ENCODE measurements at places on chromosomes 11 and 22.

DNA sequence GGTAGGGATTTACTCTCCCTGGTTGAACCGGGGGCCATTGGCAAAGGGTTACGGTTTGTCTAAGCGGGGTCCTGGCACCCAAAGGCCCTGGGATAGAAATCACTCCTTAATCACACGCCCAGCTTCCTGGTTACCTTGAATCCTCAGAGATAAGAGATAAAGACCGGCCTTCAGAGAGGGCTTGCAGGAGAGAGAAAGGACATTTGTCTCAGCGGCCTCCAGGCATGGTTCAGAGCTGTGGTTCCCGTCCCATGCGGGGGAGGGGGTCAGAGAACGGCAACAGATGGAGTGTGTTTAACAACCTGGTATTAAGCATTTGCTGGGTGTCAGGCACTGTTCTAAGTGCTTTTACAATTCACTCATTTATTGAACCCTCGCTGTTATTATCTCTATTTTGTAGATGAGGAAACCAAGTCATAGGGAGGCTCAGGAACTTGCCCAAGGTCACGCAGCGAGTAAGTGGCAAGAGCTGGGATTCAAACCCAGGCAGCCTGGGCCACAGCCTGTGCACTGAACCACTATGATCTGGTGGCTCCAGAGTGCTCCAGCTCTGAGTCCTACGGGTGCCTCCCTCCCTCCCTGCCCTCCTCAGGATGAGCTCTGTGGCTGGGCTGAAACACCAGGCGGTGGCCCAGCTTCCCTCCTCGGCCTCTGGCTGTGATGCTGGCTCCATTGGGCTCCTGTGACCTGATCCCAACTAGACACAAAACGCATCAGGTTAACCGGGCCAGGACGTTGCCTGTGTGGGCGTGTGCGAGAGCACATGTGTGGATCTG is 18.6 kb downstream of the LRRC10B start:
- no peak for DNase-seq

GRCh38 chr11:106249617-106250239 is 172.3 kb downstream of the AASDHPPT start:
- no peak for DNase-seq

GRCh38 chr11:76785513-76785912 is 2.4 kb downstream of the TSKU start:
- no peak for DNase-seq

DNA sequence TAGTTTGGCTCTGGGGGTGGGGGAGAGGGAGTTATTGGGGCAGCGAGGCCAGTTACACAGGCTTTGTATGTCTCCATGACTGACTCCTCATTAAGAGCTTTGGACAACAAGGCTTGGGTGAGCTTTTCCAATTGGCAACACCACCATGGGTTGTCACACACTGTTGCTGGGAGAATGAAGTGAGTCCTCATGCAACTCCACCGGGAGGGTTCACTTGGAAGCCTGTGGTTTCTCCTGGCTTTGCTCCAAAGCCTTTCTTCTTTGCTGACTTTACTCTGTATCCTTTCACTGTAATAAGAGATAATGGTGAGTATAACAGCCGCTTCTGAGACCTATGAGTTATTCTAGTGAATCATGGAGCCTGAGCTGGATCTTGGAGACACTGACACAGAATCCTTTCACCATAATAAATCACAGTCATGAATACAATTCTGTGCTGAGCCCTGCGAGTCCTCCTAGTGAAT is 24.9 kb downstream of the EIF3F start:
- DNase-seq: no peak

DNA sequence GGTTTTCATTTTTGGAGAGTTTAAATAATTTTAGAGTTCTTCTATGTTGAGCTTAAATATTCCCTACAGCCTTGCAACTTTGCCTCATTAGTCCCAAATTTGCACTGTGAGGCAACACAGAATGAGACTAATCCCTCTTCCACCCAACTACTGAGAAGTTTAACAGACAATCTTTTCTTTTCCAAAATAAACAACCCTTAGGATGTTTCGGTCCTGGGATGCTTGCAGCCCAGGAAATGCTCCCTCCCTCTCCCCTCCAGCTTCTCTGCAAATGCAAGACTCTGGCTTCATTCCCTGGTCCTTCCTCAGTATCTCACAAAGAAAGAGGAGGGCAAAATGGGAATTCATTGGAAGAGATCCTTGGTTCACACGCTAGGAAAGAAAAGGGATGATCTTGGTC is 222.5 kb downstream of the ST3GAL4 start:
- no peak for DNase-seq

- DNase-seq: no peak
Measured at GRCh38 chr11:79090191-79090705, 350.6 kb downstream of the TENM4 start.

- no peak for DNase-seq
Measured at GRCh38 chr11:87215236-87215635, 177.5 kb downstream of the TMEM135 start.

DNA sequence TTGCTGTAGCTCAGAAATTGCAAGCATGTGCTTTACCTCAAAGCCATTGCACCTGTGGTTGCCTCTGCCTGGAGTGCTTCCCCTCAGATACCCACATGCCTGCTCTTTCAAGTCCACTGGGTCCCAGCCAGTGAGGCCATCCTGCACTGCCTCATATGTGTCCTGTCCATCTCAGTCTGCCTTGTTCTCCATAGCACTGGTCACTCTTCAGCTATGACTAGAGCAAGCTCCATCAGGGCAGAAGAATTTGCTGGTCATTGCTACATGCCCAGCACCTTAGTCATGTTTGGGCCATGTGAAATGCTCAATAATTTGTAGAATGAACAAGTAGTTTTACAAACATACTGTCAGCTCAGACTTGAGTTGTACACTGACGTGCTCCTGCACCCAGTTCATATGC is 64.4 kb upstream of the HORMAD2 start:
- no peak for DNase-seq

DNA sequence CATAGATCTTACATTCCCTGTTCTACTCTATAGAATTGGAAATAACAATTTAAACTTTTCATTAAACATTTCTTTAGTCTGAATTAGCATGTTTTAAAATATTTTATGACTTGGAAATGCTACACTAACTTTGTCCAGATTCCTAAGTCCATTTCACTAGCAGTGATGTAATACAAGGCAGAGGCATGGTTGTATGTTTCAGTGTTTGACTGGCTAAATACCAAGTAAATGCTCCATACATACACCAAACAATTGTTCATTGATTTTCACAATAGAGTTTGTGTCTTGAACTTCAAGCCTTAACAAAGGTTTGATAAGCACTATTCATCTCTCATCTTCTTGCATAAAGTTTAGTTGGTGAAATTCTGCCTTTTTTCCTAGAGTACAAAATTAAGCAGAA is 13.5 kb downstream of the ZBED5 start:
- DNase-seq: no peak

GRCh38 chr11:9756461-9756860 is 92.6 kb downstream of the SWAP70 start:
- no peak for DNase-seq

DNA sequence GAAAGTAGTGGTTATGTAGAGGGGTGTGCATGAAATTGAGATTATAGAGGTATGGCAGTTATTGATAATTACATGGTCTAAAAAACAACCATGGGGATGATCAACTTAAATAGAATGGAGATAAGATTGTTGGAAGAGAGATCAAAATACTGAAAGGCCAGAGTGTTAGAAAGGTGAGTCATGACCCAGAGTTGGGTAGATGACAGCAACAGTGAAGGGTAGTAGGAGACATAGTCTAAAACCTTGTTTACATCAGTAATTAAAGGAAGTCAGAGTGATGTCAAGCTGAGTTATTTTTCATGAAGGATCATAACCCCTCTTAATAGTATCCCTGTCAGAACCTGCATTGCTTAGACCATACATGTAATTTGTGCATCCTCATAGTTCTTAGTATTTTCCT is 110.9 kb downstream of the ELP4 start:
- no peak for DNase-seq

GRCh38 chr11:57792060-57792541 is 30.5 kb downstream of the CTNND1 start:
- DNase-seq: no peak

DNA sequence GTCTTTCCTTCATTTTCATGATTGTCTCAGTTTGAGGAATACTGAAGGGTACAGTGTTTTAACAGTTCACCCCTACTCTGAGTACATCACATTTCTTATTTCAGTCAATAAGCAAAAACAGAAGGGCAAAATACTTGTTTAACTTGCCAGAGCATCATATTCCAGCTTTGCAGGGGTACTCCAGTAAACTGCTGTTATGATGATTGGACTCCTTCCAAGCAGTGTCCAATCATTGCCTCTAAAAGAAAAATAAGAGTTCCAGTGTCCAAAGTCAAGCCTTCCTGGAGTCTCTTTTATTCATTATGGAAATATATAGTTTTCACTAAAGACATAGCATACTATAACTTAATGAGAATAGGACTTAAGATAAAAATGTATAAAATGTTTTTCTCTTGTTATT is 105.1 kb downstream of the FANCF start:
- DNase-seq: no peak

DNA sequence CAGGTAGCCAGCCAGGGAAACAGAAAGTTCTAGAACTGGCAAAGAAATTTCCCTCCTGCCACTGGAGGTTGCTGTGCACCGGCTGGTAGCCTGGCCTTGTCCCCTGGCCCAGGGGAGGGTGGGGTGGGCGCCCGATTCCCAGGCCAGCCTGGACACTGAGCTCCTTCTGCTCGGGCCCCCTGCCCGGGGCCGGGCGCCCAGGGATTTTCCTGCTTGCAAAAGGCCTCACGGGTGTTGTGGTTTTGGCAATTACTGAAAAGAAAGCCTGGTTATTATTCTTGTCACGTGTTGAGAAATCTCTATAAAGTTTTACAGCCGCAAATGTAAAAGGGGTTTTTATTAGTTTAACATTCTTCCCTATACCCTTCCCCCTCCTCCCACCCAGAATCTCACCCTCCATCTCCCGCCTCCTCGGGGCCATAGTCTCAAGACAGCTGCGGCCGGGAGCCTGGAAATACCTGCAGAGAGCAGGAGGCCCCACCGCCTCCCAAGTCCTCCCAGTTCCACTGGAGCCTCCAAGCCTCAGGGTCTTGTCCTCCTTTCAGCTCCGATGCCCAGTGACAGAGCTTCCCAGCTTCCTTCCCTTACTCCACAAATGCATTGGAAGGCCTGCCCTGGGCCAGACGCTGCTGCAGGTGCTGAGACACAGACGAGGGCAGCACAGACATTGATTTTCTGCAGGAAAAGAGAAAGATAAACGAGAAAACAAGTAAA is 1515.6 kb downstream of the TBC1D22A start:
- no peak for DNase-seq

DNA sequence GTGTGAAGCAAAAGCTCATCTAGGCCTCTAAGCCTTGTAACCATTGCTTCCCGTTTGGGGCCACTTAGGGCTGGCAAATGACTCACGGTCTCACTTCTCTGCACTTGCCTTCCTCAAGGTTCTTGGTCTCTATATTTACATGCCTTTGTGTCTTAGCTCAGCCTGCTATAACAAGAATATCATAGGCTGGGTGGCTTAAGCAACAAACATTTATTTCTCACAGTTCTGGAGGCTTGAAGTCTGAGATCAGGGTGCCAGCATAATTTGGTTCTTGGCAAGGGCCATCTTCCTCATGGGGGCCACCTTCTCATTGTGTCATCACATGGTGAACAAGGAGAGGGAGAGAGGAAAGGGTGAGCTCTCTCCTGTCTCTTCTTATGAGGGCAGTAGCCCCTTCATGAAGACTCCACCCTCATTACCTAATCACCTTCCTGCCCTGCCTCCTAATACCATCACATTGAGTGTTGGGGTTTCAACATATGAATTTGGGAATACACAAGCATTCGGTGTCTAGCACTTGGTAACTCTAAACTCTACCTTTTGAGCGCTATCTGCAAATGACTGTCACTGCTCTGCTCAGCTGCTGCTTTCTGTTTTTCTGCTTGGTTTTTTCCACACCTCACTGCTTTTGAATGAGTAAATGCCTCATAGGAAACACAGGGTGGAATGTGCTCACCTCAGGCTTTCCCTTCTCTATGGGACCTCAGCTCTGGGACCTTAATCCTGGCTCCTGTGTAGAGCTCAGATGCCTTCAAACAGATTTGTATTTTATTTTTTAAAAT is 16.2 kb upstream of the ME3 start:
- peak; percentile 56 for DNase-seq
